ENCODE measurements at places on chromosomes 1 and 21. TPM values are rescaled to one million over a fixed set of nuclear protein-coding genes. Genes with fewer than 3 reads are reported as not detected.

Gene APOBEC4
- not detected for total RNA-seq

Gene HCN3
- total RNA-seq, result 12.9 TPM

Gene PDE9A
- total RNA-seq, result 26.5 TPM

Gene F13B
- not detected for total RNA-seq

Gene OLFML3
- 118 TPM for total RNA-seq

Gene NR1I3
- not detected for total RNA-seq

Gene TSPEAR
- 0.11 TPM for total RNA-seq

Gene SPATA21
- total RNA-seq, result not detected

Gene MRPS6
- total RNA-seq, result 135 TPM

Gene EXTL1
- 7.1 TPM for total RNA-seq

Gene MIXL1
- total RNA-seq, result 3.4 TPM

Gene OVAAL
- not detected for total RNA-seq

Gene RORC
- total RNA-seq, result not detected

Gene SSX2IP
- total RNA-seq, result 18.2 TPM

Gene AIM2
- total RNA-seq, result 0.27 TPM

Gene TEX38
- 0.57 TPM for total RNA-seq

Gene SHE
- total RNA-seq, result 0.47 TPM

Measured in mesothelial cell of epicardium (in vitro differentiated cells).